ENCODE measurements at places on chromosomes 1 and 21.

DNA sequence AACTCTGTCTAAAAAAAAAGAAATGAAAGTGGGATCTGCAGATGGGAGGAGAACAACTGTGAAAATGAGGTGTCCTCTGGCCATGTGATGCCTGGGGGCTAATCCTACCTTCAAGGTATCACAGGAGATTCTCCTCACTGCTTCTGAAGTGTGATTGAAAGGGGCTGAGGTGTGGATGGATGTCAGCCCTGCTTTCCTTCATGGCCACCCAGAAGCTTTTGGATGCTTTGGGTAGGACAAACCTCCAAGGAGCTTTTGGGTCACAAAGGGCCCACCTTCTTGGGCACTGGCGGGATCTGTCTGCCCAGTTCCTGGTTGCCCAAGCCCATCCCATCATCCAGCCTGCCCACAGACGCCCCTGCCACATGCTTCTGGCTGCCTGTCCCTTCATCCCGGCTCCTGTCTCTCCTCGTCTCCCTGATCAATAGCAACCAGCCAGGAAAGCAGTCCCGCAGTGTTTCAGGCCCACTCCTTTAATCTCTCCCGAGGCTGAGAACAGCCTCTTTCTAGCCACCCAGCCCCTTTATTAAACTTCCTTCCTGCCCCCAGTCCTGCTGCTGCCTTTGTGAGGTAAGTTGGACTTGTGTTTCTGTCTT is 87.2 kb downstream of the MAN1C1 start:
- DNase-seq: no peak

DNA sequence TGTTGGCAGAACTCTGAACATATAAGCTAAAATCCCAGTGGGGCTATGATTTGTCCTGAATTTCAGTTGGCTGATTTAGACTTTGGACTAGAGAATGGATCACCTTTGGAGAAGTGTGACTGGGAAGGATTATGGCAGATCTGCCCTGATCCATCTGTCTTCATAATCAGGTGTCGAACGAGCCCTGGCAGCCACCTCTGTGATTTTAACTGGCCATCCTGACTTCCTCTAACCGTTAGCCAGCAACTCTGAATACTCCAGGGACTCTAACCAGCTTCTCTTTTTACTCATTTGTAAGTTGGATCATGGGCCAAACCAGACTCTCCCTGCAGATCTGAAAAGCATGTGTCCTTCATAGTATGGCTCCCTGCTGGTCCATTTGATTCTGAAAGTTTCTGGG is 32.0 kb downstream of the ACTN2 start:
- DNase-seq: no peak

- DNase-seq: no peak
Observed at GRCh38 chr1:8533124-8533523, 215.2 kb downstream of the SLC45A1 start.

- no peak for DNase-seq
Observed at GRCh38 chr1:204268101-204268500, 54.3 kb upstream of the GOLT1A start.

GRCh38 chr1:206714331-206715058 is 29.8 kb downstream of the MAPKAPK2 start:
- DNase-seq: no peak

- no peak for DNase-seq
Observed at GRCh38 chr1:211267204-211267857, 8.2 kb downstream of the RCOR3 start.

DNA sequence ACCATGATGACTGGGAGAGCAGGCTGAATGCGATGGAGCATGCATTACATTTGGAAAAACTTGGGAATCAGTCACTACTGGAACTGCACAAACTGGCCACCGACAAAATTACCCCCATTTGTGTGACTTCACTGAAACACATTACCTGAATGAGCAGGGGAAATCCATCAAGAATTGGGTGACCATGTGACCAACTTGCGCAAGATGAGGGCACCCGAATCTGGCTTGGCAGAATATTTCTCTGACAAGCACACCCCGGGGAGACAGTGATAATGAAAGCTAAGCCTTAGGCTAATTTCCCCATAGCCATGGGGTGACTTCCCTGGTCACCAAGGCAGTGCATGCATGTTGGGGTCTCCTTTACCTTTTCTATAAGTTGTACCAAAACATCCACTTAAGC is 9.1 kb downstream of the SNIP1 start:
- DNase-seq: no peak

DNA sequence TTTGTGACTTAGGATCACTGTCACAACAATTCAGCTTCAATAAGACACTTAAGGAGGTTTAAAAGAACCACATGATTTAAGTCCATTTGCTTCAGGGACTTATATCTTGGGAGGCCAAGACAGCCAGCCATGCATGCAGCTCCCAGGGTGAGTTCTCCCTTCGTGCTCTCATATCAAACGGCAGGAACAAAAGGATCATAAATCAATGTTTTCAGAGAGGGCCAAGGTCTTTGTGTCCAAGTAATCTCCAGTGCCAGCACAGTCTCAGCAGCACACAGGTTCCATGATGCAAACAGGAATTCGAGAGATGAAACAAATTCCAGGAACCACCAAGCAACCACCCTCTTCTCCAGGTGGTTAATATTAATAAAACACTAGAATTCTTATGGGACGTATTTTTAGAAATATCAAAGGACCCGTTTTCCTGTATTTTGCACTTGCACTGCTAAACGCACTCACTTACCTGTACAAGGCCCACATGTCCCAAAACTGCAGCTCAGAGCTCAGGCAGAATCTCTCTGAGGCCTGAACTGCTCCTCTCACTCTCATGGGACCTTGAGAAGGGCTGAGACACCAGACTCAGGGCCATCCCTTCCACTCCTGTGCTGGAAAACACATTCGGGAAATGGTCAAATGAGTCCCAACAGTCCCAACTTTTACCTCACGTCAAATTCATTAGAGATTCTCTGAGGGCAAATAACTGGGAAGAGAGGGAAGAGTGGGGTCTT is 100.0 kb upstream of the RAB4A start:
- no peak for DNase-seq

DNA sequence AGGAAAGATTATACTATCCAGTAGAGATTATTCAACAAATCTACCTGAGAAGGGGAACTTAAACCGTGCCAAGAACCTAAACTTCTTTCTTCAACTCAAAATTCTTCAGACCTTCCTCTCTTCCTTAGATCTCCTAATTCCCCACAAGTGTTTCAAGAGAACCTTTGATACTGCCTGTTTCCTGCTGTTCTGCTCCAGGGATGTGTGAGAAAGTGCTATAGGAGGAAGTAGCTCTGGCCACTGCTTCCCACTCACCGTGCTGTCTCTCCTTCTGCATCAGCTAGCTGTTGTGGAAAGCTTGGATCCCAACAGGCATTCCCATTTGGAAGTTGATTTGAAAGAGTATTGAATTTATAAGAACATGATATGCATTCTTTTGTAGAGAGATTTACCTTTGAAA is 4.5 kb upstream of the NOS1AP start:
- no peak for DNase-seq

- DNase-seq: no peak
Observed at GRCh38 chr1:86154571-86155050, 2.0 kb downstream of the COL24A1 start.

- no peak for DNase-seq
Observed at GRCh38 chr1:227459977-227460376, 103.4 kb upstream of the ZNF678 start.

DNA sequence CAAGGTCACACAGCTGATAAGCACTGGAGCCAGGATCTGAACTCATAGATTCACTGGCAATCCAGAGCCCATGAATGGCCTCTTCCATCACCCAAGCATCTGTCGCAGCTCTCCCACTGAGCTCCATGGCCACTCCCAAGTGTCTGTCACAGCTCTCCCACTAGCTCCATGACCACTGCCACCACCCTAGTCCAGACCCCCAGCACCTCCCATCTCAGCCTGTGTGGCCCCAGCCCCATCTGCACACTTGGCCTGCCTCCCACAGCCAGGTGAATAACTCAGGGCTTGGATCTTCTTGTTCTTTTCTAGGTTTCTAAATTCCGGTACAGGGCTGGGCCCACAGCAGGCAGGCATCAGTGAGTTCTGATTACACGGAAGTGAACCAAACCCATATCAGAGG is 76.0 kb downstream of the GLIS1 start:
- DNase-seq: no peak

GRCh38 chr1:106747791-106748190 is 308.7 kb upstream of the PRMT6 start:
- DNase-seq: no peak

DNA sequence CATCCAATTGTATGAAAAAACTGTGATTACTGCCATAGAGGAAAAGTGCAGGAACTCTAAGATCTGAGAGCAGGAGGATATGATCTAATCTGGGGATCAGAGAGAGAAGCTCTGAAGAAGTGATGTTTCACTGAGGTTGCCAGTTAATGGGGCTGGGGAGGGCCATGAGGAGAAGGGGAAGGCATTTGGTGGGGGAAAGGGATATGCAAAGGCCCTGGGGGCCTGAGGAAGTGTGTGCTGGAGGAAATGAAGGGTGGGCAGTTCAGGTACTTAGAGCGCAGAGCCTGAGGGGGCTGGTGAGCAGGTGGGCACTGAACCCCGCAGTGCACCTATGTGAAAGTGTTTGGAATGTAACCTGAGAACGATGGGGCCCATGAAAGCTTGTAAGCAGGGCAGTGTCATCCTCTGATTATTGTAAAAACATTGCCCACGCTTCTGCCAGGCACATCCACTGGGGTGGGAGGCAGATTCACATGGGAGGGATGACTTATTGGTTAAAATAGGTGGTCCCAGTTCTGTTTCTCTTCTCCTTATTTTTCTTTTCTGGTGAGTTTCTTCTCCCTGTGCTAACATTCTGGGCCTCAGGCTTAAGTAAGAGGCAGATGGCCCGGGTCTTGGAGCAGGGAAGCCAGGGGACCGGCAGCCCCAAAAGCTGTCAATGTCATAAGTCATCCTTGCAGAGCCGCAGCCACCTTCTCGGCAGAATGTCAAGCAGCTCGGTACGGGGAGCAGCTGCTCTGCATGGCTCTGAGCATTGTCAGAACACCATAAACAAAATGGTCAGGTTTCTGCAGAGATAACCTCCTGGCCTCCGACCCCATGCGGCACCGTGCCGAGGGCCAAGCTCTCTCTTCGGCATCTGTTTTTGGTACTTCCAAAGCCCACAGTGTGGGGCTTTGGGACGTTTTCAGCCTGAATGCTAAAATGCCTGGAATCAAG is 492.0 kb upstream of the VAMP3 start:
- no peak for DNase-seq

GRCh38 chr1:46682064-46682463 is 10.4 kb downstream of the TEX38 start:
- DNase-seq: no peak

- DNase-seq: peak; percentile 5
Observed at GRCh38 chr1:63368131-63368530, 704 bp downstream of the ALG6 start.

DNA sequence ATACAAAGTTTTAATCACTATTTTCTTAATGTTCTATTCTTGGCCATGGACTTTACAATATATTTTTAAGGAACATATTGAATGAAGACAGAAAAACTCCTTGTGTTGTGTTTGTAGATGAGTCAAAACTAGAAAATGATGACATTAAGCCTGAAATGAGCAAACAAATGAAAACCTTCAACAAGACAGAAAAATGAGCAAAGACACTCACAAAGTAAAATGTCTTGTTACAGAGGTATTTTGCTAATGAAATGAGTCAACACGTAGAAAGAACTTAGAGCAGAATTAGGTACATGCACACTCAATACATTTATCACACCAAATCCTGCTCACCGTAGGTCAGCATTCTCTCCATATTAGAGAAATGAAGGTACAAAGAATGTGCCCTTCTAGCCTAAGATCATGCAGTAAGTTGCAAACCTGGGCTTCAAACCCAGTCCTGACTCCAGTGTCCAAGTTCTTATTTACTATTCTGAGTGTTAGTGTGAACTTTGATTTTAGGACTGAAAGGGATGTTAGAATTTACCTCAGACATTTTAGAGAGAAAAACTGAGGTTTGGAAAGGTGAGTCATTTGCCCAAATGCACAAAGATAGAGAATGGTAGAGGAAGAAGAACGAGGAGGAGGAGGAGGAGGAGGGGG is 133.9 kb upstream of the SGIP1 start:
- DNase-seq: no peak

DNA sequence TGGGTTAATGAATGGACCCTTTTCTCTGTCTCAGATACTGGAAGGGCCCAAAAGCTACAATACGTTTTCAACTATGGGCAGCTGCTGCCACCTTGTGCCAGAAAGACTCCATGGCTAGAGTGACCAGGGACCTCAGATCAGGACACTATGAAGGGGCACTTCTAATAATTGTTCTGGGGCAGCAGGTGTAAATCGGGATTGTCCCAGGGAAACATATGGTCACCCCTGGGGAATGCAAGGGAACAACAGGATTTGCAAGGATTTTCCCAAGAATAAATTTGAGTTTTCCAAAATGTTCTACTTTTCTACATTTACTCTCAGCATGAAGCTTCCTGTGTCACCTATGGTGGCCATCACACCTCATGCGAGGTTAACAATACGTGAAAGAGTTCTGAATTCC is 12.0 kb upstream of the FCAMR start:
- DNase-seq: no peak

DNA sequence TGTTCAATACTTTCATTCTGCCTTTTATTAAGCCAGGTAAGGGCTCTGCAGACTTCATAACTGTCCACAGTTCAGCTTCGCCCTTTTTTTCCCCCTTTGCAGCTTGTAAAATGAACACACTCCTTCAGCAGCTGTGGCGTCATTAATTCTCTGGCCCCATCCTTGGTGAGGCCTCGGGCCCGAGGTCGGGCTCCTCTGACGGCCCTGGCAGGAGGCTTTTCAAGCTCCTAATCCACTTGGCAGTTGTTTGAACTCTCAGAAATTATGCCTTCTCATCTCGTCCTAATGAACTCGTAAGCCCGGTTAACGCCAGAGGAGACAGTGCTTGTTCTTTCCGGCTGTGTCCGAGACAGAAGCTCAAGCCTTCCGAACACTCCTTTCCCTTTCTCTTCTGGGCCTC is 18.1 kb upstream of the EPHA8 start:
- DNase-seq: no peak

- peak; percentile 86 for DNase-seq
Observed at GRCh38 chr1:246608616-246609376, 42.5 kb downstream of the CNST start.

- peak; percentile 59 for DNase-seq
Observed at GRCh38 chr1:173429471-173430402, 47.4 kb upstream of the PRDX6 start.

GRCh38 chr1:206992790-206993189 is 22.5 kb upstream of the FCAMR start:
- DNase-seq: no peak

DNA sequence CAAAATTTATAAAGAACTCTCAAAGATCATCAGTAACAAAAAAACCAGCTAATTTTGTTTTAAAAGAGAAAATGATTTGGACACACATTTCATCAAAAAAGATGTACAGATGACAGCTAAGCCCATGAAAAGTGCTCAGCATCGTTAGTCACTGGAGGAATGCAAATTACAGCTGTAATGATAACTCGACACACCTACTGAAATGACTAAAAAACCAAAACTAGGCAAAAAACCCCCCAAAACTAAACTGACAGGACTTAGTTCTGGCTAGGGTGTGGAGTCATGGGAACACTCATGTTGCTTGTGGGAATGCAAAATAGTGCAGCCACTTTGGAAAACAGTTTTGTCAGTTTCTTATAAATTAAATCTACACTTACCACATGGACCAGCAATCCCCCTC is 59.5 kb downstream of the CNIH3 start:
- no peak for DNase-seq

All from HS-27A (cell line).